ENCODE measurements at places on chromosomes 1 and 21. TPM values are rescaled to one million over a fixed set of nuclear protein-coding genes. Genes with fewer than 3 reads are reported as not detected.

L1TD1 gene
- 280 TPM for total RNA-seq

FOXD3 gene
- total RNA-seq = 41.3 TPM

PTGFR gene
- 0.43 TPM for total RNA-seq

SLC1A7 gene
- total RNA-seq = not detected

RBM8A gene
- 170 TPM for total RNA-seq

CERS2 gene
- 120 TPM for total RNA-seq
